ENCODE measurements at places on chromosomes 7 and 10.

- no peak for DNase-seq
Observed at GRCh38 chr7:112714917-112715316, 75.3 kb downstream of the TMEM168 start.

DNA sequence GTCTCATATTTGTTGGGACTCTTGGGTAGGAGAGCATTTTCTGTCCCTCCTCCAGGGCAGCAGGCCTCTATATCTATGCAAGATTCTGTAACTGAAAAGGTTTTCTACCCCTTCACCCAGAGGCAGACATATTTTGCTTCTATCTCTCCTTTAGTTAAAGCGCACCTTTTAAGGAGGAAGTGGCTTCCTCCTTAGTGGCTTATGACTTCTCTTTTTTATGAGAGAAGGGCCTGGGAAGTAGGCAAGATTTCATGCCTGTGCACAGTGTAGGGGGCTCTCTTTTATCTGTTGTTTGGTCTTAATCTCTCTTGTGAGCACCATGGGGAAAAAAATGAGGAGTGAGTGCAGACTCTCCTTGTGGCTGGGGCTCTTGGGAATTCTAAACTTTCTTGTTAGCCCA is 122.1 kb downstream of the LRMDA start:
- no peak for DNase-seq

DNA sequence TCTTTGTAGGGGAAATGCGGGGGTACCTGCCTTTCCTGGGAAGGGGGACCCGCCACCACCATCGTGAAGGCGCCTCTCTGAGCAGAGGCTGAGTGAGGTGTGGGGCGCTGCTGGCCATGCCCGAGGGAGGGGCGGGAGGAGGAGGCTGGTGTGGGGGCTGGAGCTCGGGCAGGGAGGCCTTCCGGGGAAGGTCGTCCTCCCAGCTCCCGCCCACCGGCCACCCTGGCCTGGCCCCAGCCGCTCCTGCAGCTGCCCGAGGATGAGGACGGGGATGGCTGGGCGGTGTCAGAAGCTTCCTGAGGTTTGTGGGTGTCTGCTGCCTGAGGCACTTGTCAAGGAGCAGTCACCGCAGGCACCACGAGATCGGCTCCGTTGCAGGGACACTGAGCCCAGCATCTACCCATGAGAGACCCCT is 11.4 kb downstream of the PWWP2B start:
- no peak for DNase-seq

DNA sequence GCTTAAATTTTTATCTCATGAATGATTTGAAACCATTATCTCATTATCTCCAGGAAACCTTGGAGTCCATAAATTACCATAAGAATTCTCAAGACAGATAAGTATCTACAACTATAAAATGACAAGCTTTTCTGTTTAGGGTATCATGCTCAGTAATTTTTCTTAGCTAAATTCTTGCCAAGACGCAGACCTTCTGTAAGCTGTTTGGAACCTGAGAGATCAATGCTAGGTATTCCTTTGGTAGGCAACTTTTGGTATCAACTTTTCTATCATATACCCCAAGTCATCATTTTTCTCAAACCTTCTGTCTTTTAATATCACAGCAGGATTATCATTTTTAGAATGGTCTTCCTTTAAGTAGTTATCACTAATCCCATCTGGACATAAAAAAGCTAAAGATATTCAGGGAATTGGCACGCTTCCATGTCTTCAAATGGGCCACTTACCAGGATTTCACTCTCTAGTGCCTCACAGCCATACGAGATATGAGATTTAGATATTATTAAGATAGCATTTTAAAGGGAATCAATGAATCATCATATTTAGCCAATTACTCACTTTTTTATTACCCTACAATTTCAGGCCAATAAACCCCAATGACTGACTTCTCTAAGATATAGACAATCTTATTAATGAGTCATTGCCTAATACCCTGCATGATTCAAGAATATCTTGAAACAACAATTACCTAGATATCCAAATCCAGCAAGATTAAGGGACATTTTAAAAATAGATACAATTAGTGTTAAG is 544.1 kb downstream of the HTR7 start:
- DNase-seq: no peak

- DNase-seq: peak; percentile 87
Observed at GRCh38 chr10:66931340-66931948, 5.6 kb downstream of the LRRTM3 start.

DNA sequence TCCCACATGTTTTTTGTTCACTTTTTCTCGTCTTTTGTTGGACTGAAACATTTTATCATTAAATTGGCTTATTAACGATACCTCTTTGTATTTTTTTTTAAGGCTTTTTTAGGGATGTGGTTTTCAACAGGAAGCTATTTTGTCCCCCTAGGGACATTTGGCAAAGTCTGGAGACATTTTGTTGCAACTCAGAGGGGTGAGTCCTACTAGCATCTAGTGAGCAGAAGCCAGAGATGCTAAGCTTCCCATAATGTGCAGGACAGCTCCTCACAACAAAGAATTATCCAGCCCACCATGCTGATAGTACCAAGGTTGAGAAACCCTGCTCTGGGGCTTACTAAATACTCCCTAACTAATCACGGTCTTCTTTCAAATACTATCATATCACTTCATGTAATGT is 63.2 kb downstream of the ATE1 start:
- DNase-seq: no peak

- DNase-seq: no peak
Observed at GRCh38 chr7:147496209-147496608, 1094.4 kb upstream of the C7orf33 start.

DNA sequence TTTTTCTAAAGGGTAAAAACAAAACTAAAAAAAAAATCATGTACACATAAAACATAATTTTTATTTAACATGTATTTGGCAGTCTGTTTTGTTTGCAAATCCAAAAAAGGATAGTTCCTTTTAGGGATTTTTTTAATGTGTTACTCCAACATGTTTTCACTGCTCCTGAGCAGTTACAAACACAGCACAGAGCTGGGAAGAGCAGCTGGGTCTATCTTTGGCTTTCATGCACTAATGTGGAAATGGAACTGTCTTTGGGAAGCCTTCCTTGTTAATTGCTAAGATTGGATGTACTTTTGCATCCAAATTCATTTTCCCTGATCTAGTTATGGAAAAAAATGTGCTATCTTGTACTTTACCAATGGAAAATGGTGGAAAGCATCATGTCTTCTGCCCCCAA is 1035.1 kb downstream of the CNTNAP2 start:
- no peak for DNase-seq

DNA sequence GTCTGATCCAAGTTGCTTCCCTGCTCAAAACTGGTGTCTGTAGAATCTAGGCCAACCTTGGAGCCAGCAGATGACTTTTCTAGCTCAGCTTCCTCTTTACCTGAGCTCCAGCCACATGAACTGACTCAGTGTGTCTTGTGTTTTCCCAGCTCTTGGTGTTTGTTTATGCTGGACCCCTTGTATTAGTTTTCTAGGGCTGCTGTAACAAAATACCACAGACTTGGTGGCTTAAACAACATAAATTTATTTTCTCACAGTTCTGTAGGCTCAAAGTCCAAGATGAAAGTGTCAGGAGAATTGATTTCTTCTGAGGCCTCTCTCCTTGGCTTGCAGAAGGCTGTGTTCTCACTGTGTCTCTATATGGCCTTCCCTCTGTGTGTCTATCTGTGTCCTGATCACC is 45.1 kb downstream of the LRMDA start:
- no peak for DNase-seq

DNA sequence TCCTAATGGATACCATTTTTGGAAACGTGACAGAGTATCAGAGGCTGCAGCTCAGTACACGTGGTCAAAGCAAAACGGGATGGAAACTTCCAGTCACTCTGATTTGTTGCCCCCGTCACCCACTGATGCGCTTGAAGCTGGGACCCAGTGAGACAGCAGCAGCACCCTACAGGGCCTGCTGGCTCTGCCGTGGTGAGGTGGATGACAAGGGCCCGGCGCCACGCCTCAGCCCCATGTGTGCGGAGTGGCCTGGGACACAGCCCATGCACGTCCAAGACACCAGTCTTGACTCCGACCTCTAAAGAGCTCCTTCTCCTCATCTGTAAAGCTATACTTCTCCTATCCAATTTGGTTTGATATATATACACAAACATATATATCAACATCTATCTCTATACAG is 39.0 kb downstream of the CLEC2L start:
- DNase-seq: no peak

- no peak for DNase-seq
Observed at GRCh38 chr7:117165656-117166055, 157.2 kb downstream of the WNT2 start.

DNA sequence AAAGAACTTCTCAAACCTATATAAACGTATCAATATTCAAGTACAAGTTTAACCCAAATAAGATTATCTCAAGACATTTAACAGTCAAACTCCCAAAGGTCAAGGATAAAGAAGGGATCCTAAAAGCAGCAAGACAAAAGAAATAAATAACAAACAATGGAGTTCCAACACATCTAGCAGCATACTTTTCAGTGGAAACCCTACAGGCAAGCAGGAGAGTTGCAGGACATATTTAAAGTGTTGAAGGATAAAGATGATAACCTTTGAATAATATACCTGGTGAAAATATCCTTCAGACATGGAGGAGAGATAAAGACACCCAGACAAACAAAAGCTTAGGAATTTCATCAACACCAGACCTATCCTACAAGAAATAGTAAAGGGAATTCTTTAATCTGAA is 82.8 kb downstream of the TES start:
- no peak for DNase-seq

DNA sequence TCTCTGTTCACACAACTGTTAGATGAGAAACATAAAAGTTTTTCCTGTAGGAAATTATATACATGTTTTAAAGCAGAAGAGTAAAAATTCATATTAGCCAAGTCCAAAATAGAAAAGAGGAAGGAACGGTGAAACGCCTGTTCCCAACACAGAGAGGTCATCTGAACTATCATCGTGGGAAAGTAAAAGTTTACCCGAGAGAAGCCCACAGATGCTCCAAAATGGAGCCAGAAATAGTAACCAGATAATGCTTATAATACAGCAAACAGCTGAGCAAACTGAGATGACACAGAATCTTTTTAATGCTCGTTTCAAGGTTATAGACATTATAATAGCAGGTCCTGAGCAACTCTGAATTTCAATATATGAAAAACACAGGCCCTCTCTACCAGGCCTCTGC is 24.5 kb downstream of the FRMD4A start:
- DNase-seq: no peak

DNA sequence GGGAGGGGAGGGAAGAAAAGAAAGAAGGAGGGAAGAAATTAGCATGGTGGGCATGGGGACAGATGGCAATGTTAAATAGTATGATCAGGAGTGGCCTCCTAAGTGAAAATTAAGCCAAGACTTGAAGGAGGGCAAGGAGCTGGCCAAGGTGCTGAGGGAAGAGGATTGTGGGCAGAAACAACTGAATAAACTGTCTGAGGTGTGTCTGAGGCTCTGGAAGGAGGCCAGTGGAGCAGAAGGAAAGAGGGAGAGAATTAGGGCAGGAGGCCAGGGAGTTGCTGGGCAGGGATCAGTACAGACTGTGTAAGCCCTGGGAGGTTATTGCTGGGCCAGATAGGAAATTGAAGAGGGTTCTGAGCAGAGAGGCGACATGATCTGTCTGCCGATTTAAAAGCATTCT is 40.6 kb upstream of the VKORC1L1 start:
- DNase-seq: no peak

GRCh38 chr10:2791774-2792443 is 275.4 kb upstream of the PFKP start:
- DNase-seq: no peak

- DNase-seq: no peak
Observed at GRCh38 chr10:71065659-71066058, 146.7 kb upstream of the UNC5B start.

- no peak for DNase-seq
Observed at GRCh38 chr7:54326592-54327167, 215.5 kb upstream of the VSTM2A start.

DNA sequence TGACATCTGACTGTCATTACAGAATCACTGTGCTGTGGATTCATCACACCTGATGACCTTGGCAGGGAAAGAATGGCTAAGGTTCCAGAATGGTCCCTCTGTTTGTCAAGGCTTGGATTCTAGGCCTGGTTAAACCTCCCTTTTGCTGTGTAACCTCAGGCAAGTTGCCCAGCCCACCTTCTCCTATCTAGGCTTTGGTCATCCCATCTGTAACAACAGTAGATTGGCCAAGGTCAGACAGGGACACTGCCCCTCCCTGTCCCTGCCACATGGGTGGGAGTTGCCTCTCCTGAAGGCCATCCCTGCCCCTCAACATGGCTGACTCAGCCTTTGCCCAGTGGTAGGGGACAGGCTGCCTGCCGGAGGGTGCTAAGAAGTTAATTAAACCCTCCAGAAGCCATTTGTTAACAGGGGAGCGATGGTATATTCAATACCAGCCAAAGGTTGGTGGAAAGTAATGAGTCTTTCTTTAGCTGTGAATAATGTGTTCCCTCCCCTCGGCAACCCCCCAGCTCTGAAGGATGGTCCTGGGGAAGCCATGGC is 149.8 kb upstream of the PCBD1 start:
- no peak for DNase-seq

- DNase-seq: no peak
Observed at GRCh38 chr7:139112741-139113250, 3.3 kb upstream of the ZC3HAV1 start.

DNA sequence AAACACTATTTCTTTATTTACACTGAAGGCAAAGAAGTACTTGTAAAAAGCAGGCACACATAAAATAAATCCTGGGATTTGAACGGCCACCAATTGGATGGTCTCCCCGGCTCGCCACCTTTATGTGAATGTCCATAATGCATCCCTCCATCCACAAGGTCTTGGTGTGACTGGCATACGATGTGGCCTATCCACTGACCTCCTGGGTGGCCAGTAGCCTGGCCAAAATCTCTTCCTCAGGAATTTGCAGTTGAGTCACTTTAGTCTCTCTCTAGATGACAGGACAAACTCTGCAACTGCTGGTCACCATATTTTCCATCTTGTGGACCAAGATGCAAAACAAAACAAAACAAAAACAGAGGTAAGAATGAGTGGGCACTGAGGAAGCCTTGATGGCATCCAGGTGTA is 39.1 kb downstream of the CDK1 start:
- no peak for DNase-seq

GRCh38 chr7:101602484-101603241 is 26.4 kb downstream of the MYL10 start:
- DNase-seq: peak; percentile 3

- DNase-seq: peak; percentile 2
Observed at GRCh38 chr7:38123494-38123893, 54.6 kb upstream of the STARD3NL start.

DNA sequence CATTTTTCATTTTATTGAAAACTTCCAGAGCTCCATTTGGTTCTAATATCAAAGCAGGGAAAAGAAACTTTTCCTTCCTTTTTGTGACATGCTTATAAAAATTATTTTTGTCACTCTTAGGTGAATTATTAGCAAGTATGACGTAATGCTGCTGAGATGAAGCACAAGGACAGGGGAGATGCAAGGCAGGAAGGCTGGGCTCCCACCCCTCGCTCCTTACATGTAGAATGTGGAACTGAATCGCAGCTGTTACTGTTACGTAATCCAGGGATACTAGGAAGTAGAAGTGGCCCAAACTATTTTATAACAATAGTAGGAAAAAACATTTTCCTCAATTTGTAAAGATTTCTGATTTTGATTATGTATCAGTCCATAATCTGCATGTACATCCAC is 17.1 kb upstream of the GTPBP4 start:
- DNase-seq: no peak

Data from hippocampal formation (tissue), 2 donors.